ENCODE measurements at places on chromosomes 16 and 17. TPM values are rescaled to one million over a fixed set of nuclear protein-coding genes. Genes with fewer than 3 reads are reported as not detected.
A peak's percentile ranks its signal among the peaks of the same experiment; 100 is the strongest.

- peak; percentile 71 for DNase-seq
These were observed 5.8 kb upstream of the OGFOD3 start for GRCh38 chr17:82424001-82424862.

The GH1 gene
- total RNA-seq, result 1.0 TPM

The CCR7 gene
- 287 TPM for total RNA-seq

DNA sequence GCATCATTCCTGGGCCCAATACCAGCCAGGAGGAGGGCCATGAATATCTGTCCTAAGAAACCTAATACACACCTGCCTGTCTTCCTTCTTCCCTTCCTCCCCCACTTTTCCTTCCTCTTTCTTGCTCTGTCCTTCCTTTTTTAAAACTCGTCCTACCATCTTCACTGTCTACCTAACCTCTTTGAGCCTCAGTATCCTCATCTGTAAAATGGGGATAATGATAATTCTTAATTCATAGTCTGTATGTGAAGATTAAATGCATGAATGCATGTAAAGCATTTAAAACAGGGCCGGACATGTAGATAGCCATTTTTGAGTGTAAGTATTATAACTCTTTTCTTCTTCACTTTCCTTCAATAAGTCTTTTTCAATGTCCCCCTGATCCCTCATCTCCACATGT, 560 bp downstream of the CRYBA1 start:
- no peak for DNase-seq

DNA sequence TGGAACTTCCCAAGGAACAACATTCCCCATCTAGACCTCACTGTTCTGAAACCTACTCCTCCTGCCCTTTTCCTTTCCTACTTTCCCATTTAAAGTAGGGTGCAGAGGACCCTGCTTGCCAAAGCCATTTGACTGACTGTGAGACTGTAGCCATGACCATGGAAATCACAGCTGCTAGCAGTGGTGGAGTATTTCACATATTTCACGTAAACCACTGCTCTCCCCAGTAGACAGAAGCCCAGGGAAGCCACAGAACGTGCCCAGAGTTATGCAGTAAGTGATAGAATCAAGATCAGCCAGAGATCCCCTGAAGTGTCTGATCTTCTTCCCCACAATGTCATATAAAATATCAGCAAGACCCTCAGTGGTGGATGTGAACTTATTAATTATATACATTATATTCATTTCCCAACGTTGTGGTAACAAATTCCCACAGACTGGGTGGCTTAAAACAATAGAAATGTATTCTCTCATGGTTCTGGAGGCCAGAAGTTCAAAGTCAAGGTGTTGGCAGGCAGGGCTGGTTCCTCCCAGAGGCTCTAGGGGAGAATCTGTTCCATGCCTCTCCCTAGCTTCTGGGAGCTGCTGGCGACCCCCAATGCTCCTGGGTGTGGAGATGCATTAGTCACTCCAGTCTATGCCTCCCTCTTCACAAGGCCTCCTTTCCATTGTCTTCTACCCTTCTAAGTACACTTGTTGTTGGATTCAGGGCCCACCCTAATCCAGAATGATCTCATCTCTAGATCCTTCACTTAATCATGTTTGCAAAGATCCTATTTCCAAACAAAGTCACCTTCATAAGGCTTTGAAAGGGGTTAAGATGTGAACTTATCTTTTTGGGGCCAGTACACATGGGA, 20.7 kb upstream of the PRM1 start:
- DNase-seq, result no peak

DNA sequence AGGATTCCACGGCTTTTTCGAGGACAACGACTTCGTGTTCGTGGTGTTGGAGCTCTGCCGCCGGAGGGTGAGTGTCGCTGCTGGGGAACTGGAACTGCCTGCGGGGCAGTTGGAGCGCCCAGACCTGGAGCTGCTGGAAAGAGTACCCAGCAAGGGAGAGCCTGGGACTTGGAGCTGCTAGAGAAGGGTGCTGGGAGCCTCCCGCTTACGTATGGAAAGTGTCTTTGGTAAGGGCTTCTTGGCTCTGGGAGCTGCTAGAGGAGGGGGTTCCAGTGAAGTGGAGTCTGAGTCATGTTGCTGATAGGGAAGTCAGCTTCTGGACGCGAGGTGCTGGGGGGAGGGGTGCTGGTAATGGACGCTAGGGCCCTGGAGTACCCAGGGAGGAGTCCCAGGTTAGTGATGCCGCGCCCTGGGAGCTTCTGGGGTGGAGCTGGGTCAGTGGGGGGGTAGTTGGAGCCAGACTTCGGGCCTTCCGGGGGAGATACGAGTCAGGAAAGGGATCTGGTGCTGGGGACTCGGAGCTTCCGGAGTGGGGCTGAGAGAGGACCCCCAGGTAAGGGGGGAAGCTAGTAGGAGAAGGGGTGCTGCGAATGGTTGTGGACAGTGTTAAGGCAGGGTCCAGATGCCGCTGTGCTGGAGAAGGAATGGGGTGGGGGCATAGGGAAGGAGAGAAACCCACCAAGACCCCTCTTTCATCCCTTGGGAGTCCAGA, 741 bp downstream of the PLK1 start:
- DNase-seq, result no peak

The EVI2A gene
- total RNA-seq, result 22.0 TPM

GRCh38 chr17:2363851-2364762, 26.8 kb downstream of the SGSM2 start:
- no peak for DNase-seq

The MYO15A gene
- 1.0 TPM for total RNA-seq

The ABCC12 gene
- total RNA-seq, result not detected

DNA sequence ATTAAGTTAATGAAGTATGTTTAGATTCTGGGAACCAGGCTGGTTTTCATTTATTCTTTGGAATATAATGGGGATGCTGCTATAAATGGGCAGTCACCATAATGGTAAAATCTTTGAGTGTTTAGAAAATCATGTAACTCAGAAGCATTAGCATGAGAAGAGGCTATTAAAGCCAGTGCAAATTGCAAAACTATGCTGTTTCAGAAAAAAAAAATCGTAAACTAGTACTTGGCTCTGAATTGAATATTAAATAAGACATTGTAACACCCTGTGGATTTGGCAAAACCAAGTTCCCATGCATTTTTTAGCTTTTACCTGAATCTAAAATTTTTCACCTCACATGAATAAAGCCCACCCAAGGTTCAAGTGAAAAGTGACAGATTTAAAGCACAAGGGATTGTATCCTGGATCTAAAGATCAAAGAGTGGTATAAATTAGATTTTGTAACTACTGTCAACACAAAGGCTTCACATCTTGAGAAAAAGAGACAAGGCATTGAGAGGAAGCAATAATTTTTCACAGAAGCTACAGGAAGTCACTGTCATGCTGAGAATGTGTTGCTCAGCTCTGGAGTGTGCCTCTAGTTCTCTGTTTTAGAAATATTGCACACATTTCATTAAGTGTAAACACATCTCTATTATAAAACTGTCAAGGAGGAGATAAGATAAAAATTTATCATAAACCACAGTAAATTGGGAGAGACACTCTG, 142.2 kb downstream of the ABCA8 start:
- DNase-seq, result no peak

DNA sequence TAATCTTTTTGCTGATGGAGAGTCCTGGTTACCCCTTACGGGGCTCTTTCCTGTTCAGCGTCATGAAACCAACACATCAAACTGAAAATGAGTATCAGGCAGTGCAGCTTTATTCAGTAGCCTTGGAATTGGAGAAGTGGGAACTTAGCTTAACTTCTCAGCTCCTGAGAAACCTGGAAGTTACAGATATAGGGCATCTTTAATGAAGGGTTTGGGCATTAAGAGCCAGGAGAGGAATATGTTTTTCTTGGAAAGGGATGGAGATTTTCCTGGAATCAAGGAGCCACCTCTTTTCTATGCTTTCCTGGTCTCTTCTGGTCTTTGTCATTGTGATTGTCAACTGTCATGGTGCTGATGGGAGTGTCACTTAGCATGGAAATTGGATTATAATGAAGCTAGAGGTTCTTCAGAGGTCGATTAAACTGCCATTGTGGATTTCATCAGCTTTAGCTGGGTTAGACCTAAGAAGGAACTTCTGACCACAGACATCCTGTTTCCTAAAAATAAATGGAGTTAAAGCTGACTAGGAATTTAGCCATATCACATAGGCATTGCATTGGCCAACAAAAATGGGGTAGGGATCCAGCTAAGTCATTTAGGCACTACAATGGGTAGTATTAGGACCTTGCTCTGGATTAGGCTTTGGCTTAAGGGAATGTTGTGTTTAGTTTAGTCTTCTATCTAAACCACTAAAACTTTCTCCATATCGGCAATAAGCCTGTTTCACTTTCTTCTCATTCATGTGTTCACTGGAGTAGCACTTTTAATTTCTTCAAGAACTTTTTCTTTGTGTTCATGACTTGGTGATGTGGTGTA, 186.4 kb downstream of the BCAS3 start:
- no peak for DNase-seq

The SLC6A2 gene
- total RNA-seq, result not detected

- DNase-seq, result peak; percentile 67
These were observed 199.0 kb downstream of the MSI2 start for GRCh38 chr17:57455063-57455914.

The SEPTIN1 gene
- total RNA-seq, result 208 TPM

GRCh38 chr17:38873640-38874380, 4.0 kb downstream of the LASP1 start:
- no peak for DNase-seq

The OSGIN1 gene
- total RNA-seq, result 0.87 TPM

The AGRP gene
- total RNA-seq, result not detected

DNA sequence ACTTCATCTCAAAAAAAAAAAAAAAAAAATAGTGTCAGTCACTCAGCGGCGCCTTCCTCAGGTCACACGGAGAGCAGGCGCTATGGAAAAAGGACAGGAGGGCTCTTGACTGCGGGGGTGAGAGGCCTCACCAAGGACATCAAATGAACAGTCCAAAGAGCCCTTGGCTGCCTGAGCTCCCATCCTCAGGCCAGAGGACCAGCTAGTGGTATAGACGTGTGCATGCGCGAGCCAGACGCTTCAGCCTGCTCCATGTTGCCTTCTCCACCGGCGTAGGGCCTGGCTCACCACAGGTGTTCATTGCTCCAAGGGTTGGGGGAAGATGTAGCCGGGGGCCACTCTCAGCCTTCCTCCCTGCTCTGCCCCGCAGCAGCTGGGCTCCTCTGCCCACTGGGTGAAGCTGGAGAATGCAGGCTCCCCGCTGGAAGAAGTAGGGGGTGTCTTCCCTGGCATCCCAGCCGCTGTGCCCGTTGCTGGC, 65.8 kb upstream of the PLCG2 start:
- no peak for DNase-seq

The ZNF213 gene
- 6.1 TPM for total RNA-seq

The ZACN gene
- 15.7 TPM for total RNA-seq

GRCh38 chr16:1277151-1277598, 21.3 kb downstream of the TPSD1 start:
- no peak for DNase-seq
